Foreskin keratinocyte (primary cell): ENCODE measurements at places on chromosomes 7 and 10.

GRCh38 chr7:3028071-3028757, 15.5 kb downstream of the CARD11 start:
- peak; percentile 48 for DNase-seq

DNA sequence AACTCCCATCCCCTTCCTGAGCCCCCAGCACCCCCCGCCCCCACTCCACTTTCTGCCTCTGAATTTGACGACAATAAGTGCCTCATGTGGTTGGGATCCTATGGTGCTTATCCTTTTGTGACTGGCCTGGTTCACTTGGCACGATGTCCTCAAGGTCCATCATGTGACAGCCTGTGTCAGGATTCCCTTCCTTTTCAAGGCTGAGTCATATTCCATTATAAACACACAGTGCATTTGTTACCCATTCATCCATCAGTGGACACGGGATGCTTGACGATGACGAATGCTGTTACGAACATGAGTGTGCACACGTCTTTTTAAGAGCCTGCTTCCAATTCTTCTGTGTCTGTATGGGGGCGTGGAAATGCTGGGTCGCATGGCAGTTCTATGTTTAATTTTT, 26.7 kb downstream of the SHH start:
- DNase-seq, result no peak

DNA sequence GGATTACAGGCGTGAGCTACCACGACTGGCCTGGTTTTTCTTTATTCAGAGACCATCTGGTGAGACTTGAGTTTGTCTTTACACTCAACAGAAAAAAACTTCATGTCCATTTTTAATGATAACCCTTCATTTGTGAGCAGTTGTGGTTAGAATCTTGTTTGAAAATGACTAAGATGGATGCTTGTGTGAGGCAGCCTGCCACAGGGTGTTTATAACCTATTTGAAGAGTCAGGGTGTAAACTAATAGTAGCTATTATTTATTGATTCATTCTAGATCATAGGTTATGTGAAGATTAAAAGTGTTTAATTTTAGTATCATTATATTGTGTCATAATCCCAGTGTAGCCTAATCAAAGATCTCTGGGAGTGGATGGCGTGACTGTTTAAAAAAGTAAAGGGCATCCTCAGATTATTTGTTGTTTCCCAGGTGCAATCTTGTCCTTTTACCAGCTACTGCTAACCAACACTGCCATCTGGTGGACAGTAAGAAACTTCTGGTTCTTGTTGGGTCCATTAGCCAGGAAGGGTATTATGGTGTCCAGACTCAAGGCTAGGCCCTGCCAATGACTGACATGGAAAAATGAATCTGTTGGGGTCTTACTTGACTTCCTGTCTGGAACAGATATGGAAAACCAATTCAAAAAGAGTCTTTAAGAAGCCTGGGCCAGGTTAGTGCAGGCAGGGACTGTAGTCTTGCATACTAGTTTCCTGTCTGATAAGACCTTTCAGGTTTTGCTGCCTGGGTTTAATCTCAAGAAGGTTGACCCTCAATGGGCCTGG, 24.9 kb downstream of the NRBF2 start:
- DNase-seq, result peak; percentile 69

- no peak for DNase-seq
These were observed 3.4 kb downstream of the CRPPA start for GRCh38 chr7:16417906-16418305.

DNA sequence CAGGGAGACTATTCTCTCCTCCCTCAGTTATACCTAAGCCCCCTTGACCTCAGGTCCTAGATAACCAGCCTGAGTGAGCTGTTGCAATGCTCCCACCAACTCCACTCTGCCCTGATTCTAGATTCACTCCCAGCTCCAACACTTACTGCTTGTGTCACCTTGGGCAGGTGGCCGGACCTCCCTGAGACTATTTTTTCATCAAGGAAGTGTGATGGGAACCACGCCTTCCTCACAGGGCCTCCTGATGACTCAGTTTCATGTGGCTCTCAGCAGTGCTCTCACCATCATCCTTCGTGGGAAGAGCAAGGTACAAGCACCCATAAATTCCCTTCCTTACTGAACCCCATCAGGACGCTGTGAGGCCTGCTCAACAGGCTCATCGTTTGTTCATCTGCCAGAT, 925.8 kb upstream of the ZNF722 start:
- no peak for DNase-seq

DNA sequence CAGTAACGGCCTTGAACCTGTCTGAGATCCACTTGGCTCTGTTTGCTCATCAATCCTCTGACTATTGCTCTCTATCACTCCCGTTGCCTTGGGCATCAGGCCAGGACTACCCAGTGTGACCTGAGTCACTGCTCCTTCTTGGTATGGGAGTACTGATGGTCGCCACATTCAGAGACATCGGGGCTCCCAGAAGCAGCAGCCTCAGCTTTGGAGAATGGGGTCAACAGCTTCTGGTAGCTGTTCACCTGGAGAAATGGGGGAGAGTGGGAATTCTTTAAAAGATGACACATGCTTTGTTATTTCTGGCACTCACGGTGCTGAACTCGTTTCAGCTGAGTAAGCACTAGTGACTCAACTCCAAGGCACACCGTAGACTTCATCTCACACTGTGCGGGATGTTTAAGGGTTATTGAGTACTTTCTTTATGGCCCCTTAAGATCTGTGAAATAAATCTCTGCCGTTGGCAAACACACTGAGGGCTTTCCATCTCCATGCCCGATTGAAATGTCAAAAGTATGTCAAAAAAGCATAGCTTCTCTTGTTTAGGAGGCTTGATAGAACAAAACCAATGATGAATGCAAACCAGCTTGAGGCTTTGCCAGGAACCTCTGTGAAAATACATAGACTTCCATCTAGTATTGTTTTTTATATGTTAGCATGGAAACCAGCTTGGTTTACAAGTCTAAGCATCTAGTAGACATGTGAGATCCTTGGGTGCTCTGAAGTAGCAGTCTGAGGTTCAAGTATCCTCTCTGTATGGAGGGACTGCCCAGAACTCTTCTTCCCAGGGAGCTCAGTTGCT, 333.1 kb downstream of the CXCL12 start:
- DNase-seq, result peak; percentile 83

- no peak for DNase-seq
These were observed 156.9 kb upstream of the C7orf33 start for GRCh38 chr7:148433521-148434180.

GRCh38 chr7:21507627-21508343, 35.1 kb upstream of the DNAH11 start:
- DNase-seq, result no peak

GRCh38 chr7:75854233-75854632, 24.6 kb upstream of the RHBDD2 start:
- no peak for DNase-seq

DNA sequence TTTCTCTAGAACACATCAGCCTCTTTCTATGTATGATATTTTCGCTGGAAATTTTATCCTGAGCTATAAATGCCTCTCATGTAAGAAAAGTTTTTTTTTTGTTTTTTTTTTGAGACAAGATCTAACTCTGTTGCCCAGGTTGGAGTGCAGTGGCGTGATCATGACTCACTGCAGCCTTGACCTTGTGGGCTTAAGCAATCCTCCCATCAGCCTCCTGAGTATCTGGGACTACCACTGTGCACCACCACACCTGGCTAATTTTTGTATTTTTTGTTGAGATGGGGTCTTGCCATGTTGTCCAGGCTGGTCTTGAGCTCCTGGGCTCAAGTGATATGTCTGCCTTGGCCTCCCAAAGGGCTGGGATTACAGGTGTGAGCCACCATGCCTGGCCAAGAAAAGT, 80.4 kb downstream of the ADK start:
- DNase-seq, result no peak

GRCh38 chr10:110160522-110160921, 46.9 kb upstream of the MXI1 start:
- no peak for DNase-seq

GRCh38 chr7:44477938-44478337, 12.5 kb downstream of the NUDCD3 start:
- DNase-seq, result no peak

- no peak for DNase-seq
These were observed 258.9 kb downstream of the REEP3 start for GRCh38 chr10:63780101-63780500.
